ENCODE measurements at places on chromosomes 7 and 10.
A peak's percentile ranks its signal among the peaks of the same experiment; 100 is the strongest.

GRCh38 chr7:40536421-40536820, 401.6 kb downstream of the SUGCT start:
- DNase-seq, result no peak
- H3K27me3 ChIP-seq, result no peaks in the 10 kb centered on the region
- no peak overlapping the region for H3K27ac ChIP-seq
- H3K36me3 ChIP-seq, result no peaks in the 10 kb centered on the region
- H3K4me1 ChIP-seq, result no peaks in the 10 kb centered on the region

GRCh38 chr7:1823376-1824150, 153.5 kb downstream of the ELFN1 start:
- no peak overlapping the region for H3K4me3 ChIP-seq
- H3K4me1 ChIP-seq, result peaks cover 20% of the 10 kb centered on the region
- peaks cover 6% of the 10 kb centered on the region for H3K27me3 ChIP-seq

DNA sequence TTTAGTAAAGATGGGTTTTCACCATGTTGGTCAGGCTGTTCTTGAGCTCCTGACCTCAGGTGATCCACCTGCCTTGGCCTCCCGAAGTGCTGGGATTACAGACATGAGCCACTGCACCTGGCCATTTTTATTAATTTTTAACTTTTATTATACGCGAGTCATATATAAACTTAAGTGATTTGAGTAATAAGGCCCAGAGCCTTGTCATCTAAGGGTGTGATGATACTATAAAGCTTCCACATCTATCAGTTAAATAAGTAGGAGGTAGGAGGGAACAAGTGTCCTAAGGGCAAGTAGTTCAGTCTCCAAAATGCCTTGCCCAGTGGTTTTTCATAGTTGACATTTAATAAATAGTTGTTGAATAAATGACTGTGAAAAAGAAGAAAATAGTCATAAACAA, 13.3 kb upstream of the HILPDA start:
- no peaks in the 10 kb centered on the region for H3K27me3 ChIP-seq
- no peak overlapping the region for H3K4me3 ChIP-seq
- DNase-seq, result no peak
- no peaks in the 10 kb centered on the region for H3K36me3 ChIP-seq
- no peak overlapping the region for H3K27ac ChIP-seq

DNA sequence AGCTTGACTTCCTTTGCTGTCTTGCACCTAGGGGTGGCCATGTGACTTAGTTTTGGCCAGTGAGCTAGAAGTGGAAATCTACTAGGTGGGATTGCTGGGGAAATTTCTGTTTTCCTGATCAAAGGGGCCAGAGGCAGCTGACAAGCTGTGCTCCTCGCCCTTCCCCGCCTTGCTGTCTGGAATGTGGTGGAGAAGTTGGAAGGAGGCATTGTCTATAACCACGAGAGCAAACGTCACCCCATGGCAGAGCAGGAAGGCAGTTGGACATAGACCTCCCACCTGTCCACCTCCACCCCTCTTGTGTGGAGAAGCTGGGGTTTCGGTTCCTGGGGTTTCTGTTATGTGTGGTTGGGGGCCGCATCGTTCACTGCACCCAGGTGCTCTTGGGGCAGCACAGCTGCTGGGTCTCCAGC, 7.3 kb downstream of the SFRP5 start:
- no peak for DNase-seq
- H3K4me3 ChIP-seq, result no peak overlapping the region
- H3K27me3 ChIP-seq, result peaks cover 5% of the 10 kb centered on the region
- H3K36me3 ChIP-seq, result peaks cover 10% of the 10 kb centered on the region
- H3K4me1 ChIP-seq, result peaks cover 1% of the 10 kb centered on the region

DNA sequence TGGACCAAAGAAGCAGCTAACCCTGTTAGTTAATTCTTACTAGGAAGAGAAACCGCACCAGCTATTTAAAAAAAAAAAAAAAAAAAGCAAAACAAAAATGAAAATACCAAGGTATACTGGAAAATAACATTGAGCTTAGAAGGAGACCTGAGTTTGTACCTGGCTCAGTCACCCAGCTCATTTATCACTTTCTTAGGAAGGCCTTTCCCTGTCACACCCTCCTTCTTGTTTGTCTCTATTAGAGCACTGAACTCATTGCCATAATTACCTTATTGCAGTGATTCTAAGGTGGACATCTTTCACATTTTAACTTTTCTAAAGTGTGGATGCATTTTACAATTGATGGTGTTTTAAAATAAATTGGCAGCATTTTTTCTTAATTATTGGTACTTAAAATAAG, 24.1 kb downstream of the UBE2D1 start:
- peaks cover 16% of the 10 kb centered on the region for H3K4me1 ChIP-seq
- H3K27me3 ChIP-seq, result no peaks in the 10 kb centered on the region
- no peak overlapping the region for H3K4me3 ChIP-seq
- peaks cover 6% of the 10 kb centered on the region for H3K36me3 ChIP-seq

- H3K27me3 ChIP-seq, result peaks cover 6% of the 10 kb centered on the region
Measured at GRCh38 chr10:110260746-110261477, 43.8 kb downstream of the SMNDC1 start.

GRCh38 chr7:113622796-113623195, 296.0 kb downstream of the PPP1R3A start:
- no peak overlapping the region for H3K27ac ChIP-seq
- H3K36me3 ChIP-seq, result no peaks in the 10 kb centered on the region
- DNase-seq, result no peak
- no peaks in the 10 kb centered on the region for H3K4me1 ChIP-seq
- no peaks in the 10 kb centered on the region for H3K27me3 ChIP-seq
- H3K4me3 ChIP-seq, result no peak overlapping the region

- no peak overlapping the region for H3K4me3 ChIP-seq
- H3K36me3 ChIP-seq, result no peaks in the 10 kb centered on the region
- no peak for DNase-seq
- no peak overlapping the region for H3K27ac ChIP-seq
Measured at GRCh38 chr7:15837306-15837950, 150.9 kb upstream of the MEOX2 start.

GRCh38 chr7:27235387-27236311, 7.0 kb upstream of the EVX1 start:
- peaks cover 67% of the 10 kb centered on the region for H3K27me3 ChIP-seq
- H3K4me3 ChIP-seq, result no peak overlapping the region
- H3K36me3 ChIP-seq, result no peaks in the 10 kb centered on the region
- H3K27ac ChIP-seq, result no peak overlapping the region
- no peak for DNase-seq

GRCh38 chr7:4020086-4020485, 662.0 kb upstream of the FOXK1 start:
- H3K4me3 ChIP-seq, result no peak overlapping the region
- no peaks in the 10 kb centered on the region for H3K27me3 ChIP-seq
- H3K27ac ChIP-seq, result no peak overlapping the region
- H3K4me1 ChIP-seq, result no peaks in the 10 kb centered on the region
- no peak for DNase-seq

- H3K27me3 ChIP-seq, result no peaks in the 10 kb centered on the region
- no peaks in the 10 kb centered on the region for H3K4me1 ChIP-seq
- no peak for DNase-seq
- H3K4me3 ChIP-seq, result no peak overlapping the region
Measured at GRCh38 chr10:129506101-129506797, 39.2 kb downstream of the MGMT start.

DNA sequence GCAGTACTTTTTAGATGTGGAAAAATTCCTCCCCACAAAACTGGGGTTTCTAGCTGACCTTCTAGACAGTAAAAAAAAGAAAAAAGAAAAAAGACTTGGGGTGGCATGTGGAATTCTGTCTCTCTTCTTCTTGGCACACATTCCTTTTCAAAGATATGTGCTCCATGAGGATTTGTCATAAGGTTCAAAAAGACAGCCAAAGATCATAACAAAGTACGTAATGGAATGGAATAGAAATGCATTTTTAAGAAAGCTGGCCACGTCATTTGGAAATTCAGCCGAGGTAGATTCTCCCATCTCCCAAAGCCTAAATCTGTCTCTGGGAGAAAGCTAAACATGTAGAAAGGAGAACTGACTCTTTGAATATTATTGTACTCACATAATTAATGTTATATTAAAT, 381.3 kb upstream of the NFE2L3 start:
- DNase-seq, result no peak
- H3K36me3 ChIP-seq, result no peaks in the 10 kb centered on the region
- H3K27ac ChIP-seq, result no peak overlapping the region

DNA sequence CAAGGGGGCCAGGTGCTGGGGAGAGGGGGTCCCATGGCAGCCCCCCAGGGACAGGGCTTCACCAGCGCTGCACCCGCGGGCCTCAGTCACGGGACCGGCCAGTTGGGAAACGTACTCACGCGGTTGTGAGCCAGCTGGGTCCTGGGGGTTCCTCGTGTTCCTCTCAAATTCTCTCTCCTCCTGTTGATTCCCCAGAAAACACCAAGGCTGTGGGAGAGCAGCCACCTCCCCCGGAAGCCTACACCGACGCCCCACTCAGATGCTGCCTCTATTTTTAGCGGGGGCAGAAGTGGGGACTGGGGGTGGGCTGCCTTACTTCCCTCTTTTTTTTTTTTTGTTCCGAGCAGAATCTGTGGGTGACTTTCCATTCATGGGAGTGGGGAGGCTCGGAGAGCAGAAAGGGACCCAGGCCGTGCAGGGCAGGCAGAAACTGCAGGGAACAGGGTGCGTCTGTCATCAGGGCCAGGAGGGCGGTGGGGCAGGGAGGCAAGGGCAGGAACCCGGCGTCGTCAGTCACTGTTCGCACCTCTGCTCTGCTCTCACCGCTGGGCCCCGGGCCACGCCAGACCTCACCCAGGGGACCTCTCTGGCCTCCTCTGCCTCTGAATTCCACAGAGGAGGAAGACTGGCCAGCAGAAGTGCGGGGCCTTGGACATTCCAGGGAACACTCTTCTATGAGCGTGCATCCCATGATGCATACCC, 63.1 kb downstream of the CARD11 start:
- peaks cover 84% of the 10 kb centered on the region for H3K4me1 ChIP-seq
- peak overlapping the region; percentile 50 for H3K4me3 ChIP-seq
- H3K27me3 ChIP-seq, result no peaks in the 10 kb centered on the region
- H3K27ac ChIP-seq, result peak overlapping the region; percentile 88

- H3K27ac ChIP-seq, result peak overlapping the region; percentile 28
- H3K4me3 ChIP-seq, result no peak overlapping the region
- peaks cover 4% of the 10 kb centered on the region for H3K36me3 ChIP-seq
- H3K27me3 ChIP-seq, result no peaks in the 10 kb centered on the region
- peaks cover 48% of the 10 kb centered on the region for H3K4me1 ChIP-seq
Measured at GRCh38 chr7:55440040-55440690, 75.0 kb downstream of the LANCL2 start.

- no peak within 1 kb of the TSS for H3K27ac ChIP-seq
- peaks cover 6% of the 10 kb centered on the region for H3K27me3 ChIP-seq
- no peak within 1 kb of the TSS for H3K4me3 ChIP-seq
Measured at GRCh38 chr7:141946796-141947195, at the start of gene CLEC5A. CLEC5A (minus strand) TSS chr7:141946974; CDS start chr7:141946292, 682 bp downstream.

DNA sequence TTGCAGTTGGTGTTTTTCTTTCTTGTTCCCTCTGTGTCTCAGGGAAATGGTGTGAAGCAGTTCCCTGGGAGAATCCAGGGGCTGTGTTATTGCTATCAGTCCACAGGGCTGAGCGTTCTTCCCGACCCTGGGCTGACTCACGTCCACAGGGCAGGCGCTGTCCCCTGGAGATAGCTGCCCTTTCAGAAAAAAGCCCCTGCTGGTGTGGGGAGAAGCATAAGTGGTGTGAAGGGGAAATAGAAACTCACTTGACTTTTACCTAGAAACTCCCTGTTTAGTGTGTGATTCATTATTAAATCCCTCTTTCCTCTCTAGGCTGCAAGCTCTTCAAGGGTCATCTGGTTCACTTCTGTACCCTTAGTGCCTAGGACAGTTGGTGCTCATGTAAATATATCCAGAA, 63.3 kb upstream of the SMNDC1 start:
- H3K4me3 ChIP-seq, result no peak overlapping the region
- H3K27ac ChIP-seq, result no peak overlapping the region
- H3K36me3 ChIP-seq, result peaks cover 2% of the 10 kb centered on the region
- H3K4me1 ChIP-seq, result peaks cover 29% of the 10 kb centered on the region

GRCh38 chr7:52764492-52765169, 270.8 kb upstream of the POM121L12 start:
- H3K4me3 ChIP-seq, result no peak overlapping the region
- no peak overlapping the region for H3K27ac ChIP-seq
- no peaks in the 10 kb centered on the region for H3K27me3 ChIP-seq

DNA sequence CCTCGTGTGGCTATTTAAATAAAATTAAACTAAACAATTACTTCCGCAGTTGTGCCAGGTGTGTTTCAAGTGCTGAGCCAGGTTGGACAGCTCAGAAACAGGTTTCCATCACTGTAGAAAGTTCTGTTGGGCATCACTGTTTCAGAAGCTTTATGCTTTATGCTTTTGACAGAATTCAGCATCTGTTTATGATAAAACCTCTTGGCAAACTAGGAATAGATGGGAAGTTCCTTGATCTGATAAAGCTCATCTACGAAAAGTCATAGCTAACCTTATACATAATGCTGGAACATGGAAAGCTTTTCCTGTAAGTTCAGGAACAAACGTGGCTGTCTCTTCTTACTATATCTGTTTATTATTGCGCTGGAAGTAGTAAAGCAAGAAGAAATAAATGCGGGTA, 143.4 kb downstream of the DOCK1 start:
- no peaks in the 10 kb centered on the region for H3K36me3 ChIP-seq
- no peaks in the 10 kb centered on the region for H3K4me1 ChIP-seq
- no peak for DNase-seq
- H3K4me3 ChIP-seq, result no peak overlapping the region
- H3K27ac ChIP-seq, result no peak overlapping the region

- no peak for DNase-seq
- H3K4me3 ChIP-seq, result no peak overlapping the region
- H3K36me3 ChIP-seq, result peaks cover 9% of the 10 kb centered on the region
- peaks cover 5% of the 10 kb centered on the region for H3K27me3 ChIP-seq
- H3K4me1 ChIP-seq, result peaks cover 4% of the 10 kb centered on the region
Measured at GRCh38 chr7:12162415-12163113, 48.5 kb upstream of the TMEM106B start.

DNA sequence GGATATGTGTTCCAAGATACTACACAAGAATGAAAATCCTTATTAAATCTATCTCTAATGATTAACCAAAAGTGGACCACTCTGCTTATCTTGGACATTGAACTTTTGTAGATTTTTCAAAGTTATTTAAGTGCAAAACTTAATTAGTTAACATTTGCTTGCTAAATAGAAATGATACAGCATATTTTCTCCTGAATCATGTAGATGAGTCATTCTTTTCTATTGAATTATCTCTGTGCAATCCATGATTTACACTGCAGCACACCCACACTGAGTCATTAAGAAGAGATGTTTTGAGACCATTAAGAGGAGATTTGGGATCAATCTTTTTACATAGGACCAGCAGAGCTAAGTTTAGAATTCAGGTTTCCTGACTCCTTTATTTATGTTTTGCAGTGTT, 6.6 kb upstream of the ABCC2 start:
- no peak overlapping the region for H3K27ac ChIP-seq
- no peak overlapping the region for H3K4me3 ChIP-seq
- H3K27me3 ChIP-seq, result no peaks in the 10 kb centered on the region
- no peak for DNase-seq
- H3K36me3 ChIP-seq, result no peaks in the 10 kb centered on the region

DNA sequence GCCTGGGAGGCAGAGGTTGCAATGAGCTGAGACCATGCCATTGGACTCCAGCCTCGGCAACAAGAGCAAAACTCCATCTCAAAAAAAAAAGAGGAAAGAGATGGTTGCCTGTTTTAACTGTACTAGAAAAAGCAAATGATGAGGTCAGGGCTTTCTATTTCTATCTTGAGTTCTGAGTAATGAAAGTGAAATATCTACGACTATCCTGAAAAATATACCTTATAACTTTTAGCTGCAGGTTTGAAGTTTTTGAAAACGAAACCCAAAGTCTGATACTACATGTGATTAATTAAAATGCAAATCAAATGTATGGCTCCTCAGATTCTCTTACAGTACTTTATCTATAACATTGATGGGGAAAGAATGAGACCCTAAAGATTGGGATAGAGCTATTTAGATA, 636.2 kb upstream of the LRRN3 start:
- no peak overlapping the region for H3K4me3 ChIP-seq
- H3K27ac ChIP-seq, result no peak overlapping the region
- DNase-seq, result no peak
- H3K36me3 ChIP-seq, result no peaks in the 10 kb centered on the region
- H3K4me1 ChIP-seq, result no peaks in the 10 kb centered on the region
- H3K27me3 ChIP-seq, result peaks cover 17% of the 10 kb centered on the region

Data from activated CD4-positive, alpha-beta T cell treated with anti-CD3 and anti-CD28 coated beads, Interleukin-2, amount 10 ng/mL, durations not matched to agents 7 days and 5 days (primary cell).